ENCODE measurements at places on chromosomes 5 and 9.

DNA sequence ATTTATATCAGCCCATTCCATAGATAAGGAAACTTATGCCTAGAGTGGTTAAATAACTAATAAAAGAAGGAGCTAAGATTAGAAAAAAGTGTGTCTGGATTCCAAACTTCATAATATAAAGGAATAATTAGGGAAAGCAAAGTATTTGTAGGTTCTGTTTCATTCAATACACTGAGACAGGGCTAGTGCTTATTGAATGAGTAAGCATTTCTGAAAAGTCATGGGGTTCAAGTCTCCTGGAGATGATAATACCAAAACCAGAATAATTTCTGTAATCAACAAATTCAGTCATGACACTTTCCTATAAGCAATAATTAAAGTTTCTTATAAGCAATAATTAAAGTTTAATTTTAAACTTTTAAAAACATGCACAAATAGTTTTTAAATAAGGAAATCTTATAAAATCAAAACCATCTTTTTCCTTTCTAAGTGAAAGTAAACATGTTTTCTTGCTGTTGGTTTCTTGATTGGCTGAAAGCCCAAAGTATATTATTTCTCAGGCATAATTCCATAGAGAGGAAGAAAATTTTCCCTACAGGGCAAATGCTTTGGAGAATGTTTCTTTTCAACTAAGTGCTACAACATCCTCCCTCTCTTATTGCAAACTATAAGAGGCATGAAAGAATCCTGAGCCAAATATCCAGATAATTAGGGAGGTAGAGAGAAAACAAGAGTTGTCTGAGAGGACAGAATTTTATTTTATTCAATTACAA lies 510.2 kb downstream of the PRELID2 start:
- DNase-seq, result peak; percentile 6

DNA sequence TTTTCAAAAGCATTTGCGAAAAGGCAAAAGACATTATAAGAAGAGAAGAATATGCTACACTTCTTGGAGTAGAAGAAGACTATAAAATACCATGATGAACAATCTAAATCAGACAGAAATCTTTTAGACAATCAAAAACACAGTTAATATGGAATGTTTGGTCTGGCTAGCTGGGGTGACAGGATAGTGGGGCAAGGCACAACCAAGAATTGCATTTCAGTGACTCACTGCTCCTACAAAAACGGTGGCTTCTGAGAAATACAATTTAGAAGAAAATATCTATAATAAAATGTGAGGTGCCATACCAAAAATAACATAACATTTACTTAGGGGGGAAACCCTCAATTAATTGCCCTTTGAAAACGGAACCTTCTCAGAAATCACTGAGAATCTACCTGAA lies 363.4 kb downstream of the NPR3 start:
- DNase-seq, result no peak

DNA sequence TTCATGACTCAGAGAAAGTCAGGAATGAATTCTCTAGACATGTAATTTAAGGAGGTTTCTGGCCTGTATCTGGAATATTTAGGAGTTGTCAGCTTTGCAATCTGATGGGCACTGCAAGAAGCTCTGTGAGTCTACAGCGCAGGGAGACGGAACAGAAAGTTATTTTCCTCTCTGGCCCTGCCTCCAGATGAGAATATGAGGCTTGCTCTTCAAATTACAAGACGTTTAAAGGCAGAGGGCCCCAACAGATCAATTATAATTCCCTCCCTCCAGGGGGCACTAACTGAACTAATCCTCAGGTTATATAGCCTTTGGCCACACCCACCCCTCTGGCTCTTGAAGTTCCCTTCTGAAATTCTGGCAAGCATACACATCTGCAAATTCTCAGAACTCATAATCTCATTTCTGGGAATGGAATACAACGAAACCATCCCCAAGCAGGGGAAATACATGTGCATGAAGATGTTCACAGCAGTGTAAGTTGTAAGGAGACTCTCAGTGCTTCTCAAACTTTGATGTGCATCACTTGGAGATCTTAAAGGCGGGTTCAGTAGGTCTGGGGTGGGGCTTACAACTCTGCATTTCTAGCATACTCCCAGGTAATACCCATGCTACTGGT lies 307.6 kb downstream of the CWC27 start:
- no peak for DNase-seq

GRCh38 chr9:27339661-27340284 lies 42.8 kb upstream of the EQTN start:
- DNase-seq, result no peak

GRCh38 chr5:80190960-80191359 lies 64.9 kb downstream of the SERINC5 start:
- no peak for DNase-seq

DNA sequence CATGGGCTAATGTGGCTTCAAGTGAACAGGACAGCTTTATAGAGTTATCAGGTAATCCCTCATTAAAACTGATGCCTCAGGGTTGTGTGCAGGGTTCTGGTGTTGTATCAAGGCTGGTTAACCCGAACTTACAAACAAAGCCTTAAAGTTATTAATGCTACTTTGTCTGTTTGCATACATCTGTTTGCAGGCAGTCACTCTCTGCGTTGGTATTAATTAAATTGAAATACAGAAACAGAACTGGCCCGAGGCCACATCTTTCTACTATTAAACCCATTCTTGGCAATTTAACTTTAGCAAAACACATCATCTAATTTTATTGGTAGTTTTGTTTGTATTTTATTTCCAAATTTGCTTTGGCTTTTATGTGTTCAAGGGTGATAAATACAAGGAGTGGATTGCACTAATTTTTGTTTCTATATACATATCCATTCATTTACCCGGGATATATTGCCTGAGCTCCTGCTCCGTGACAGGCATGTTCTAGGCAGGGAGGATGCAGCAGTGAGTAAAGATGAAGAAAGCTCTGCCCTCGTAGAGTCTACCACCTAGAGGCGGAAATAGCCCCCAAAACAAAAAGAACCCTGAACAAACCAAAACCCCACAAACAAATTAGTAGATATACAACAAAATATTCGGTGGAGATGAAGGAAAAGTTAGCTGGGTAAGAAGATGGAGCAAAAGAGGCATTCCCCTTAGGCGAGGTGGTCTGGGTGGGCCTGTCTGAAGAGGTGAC lies 164.2 kb downstream of the MACROH2A1 start:
- no peak for DNase-seq

DNA sequence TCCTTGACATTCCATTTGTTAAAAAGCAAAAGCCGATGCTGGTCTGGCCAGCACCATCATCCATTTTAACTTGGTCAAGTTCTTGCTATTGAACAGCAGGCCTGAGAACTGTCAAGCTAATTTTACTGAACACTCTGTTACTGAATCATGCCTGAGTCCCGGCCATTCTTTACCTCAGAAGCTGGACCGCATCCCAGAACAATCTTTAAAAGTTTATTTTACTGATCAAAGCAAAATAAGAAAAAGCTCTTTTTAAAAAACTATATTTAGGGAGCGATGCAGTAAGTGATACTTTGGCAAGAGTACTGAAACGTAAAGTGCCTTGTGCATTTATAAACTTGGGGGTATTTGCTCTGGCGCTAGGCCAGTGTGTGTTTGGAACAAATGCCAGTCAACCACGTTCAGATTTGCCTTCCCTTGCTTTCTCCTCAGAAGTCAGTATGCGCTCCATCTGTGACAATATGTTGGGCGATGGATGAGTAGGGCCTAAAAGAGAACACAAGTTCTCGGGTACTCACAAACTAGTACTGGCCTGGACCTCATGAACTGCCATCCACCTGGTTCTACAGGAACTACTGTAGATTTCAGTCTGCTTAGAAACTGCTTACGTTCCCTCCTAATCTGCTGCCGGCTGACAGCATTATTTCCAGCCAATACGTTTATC lies 161.9 kb downstream of the MAPKAP1 start:
- no peak for DNase-seq

- no peak for DNase-seq
Measured at GRCh38 chr5:139998837-139999236, 44.3 kb downstream of the NRG2 start.

DNA sequence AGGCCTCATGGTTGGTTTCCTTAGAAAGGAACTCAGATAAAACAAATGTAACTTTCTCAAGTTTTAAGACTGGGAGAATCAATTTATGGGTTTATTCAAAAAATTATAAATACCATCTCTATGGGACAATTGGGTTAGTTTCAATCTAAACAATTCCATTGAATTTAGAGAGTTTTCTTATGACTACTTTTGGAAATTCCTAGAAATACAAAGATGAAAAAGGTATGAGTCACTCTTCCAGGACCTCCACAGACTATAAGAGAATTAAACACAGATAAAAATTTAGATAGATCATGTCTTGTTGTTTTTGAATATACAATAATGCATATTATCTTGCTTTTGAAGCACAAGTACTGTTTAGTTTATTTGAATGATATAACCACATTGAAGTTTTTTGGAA lies 188.7 kb downstream of the CHSY3 start:
- DNase-seq, result no peak
